ENCODE measurements at places on chromosomes 4 and X.

DNA sequence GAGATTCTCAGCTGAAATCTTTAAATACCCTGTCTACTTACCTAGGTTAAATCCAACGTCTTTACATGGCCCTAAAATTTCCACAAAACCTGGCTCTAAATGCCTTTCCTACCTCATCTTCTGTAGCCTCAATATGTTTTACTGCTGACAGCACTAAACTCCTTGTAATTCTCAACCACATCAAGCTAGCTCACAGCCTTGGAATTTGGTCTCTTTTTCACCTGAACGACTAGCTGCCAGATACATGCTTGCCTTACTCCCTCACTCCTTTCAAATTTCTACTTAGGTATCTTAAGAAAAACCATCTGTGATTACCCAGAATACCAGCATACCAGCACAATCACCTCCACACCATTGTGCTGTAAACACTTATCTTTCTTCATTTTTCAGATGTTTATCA lies 635.6 kb upstream of the PCDH10 start:
- DNase-seq, result no peak

DNA sequence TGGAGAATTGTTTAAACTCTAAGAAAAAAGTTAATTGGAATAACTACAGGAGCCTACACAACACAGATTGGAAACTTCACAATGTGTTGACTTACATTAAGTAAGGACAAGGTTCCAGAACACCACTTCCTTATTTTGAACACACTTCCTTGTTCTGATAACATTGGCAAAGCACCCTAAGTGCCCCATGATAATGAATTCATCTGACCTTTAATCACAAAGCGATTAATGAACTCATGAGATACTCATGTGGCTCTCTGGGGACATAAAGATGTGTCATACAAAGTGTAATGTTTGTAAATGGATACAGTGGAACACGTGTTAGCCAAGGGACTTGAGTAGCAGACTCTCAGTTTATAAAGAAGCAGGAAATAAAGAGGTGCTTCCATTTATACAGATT lies 69.0 kb upstream of the ATOH1 start:
- no peak for DNase-seq

GRCh38 chr4:153623491-153623890 lies 60.6 kb upstream of the TLR2 start:
- DNase-seq, result no peak

DNA sequence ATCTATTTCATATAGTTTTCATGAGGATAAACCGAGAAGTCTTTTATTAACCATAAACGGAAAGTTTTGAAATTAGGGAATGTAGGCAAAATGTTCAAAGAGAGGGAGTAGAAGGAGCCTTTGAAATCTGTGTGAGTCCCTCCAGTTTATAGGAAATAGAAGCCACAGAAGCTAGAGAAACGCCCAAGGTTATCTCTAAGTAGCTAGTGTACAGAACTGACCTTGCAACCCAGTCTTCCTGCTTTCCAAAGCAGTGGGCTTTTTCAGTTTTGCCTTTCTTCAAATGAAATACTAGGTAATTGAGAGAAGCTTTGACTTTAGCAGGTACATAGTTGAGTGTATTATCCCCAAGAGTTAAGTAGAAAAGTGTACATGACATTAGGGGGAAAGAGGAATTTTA lies 39.4 kb downstream of the STIM2 start:
- no peak for DNase-seq

- DNase-seq, result no peak
Measured at GRCh38 chrX:153573984-153574383, 25.0 kb downstream of the CCNQ start.

DNA sequence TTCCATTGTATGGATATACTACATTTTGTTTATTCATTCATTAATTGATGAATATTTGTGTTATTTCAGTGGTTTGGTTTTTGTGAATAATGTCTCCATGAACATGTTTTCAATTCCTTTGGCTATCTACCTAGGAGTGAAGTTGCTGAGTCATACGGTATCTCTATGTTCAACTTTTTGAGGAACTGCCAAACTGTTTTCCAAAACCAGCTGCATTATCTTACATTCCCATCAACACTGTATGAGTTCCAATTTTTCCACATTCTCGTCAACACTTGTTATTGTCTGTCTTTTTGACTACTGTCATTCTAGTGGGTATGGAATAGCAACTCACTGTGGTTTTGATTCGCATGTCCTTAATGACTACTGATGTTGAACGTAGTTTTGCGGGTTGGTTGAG lies 388.6 kb upstream of the MAGEB2 start:
- no peak for DNase-seq

DNA sequence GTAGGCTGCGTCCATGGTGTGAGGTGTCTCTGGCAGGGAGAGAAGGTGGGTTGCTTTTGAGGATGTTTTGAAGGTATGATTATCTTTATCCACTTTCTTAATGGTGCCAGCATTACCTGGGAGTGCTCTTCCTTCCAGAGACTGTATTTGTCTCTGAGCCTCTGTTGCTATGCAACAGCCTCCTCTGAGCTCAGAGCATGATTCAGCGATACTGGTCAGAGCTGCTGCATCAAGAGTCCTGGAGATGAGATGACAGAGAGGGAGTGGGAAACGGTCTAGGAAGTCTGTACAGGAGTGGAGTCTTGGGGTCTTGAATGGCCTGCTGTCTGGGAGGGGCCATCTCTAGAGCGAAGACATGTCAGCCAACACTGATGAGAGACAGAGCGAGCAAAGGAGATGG lies 104.4 kb upstream of the RAB40AL start:
- no peak for DNase-seq

- no peak for DNase-seq
Measured at GRCh38 chrX:39427492-39427891, 626.2 kb downstream of the MID1IP1 start.

DNA sequence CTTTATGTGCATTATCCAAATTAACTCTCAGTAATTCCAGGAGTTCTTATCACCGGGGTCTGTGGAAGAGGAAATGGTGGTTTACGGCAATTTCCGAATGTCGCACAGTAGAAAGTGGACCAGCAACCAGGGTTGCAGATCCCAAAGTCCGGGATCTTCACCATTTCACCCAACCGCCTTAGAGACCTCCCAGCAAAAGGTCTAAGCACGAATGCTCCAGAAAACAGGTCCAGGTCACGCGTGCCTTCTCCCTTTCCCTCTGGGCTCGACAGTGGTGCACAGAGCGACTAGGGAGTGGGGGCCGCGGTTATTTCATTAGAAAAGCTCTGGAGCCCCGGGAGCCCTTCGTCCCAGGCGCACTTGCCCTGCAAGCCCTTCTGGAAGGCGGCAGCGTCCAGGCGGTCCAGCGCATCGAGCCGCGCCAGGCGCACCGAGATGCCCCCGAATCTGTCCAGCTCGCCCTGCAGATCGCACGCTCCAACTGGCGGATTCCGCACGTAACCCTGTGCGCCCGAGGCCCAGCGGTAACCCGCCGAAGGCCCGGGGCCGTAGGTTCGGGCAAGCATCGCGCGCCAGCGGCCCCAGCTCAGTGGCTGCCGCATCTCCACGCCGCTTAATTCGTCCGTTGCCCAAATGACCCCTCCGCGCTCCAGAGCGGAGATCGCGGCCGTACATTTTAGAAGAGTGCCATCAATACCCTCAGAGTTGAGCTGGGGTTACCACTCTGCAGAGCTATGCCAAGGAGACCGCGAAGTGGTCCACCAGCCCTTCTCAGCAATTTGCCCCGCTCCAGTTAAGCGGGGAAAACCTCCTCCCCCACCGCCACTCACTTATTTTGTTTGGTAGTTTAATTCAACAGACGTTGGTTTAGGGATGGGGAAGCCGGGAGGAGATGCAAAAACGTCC lies at the start of gene NUDT6:
NUDT6 (minus strand) TSS at position 627 of the 906 bp plus-strand sequence; CDS start at position 602, 25 bp downstream.
- DNase-seq, result peak; percentile 40

DNA sequence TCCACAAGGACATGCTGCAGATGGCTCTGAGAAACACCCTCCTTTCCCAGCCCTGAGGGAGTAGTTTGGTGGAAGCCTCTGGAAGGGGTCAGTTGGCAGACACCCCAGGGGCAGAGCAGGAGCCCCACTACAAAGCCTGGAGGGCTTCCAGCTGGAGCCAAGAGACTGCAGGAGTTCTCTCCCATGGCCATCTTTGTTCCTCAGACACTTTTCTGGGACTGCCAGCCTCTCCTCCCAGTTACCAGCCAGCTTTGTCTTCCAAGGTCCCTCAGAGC lies 91.0 kb upstream of the PJA1 start:
- DNase-seq, result no peak

DNA sequence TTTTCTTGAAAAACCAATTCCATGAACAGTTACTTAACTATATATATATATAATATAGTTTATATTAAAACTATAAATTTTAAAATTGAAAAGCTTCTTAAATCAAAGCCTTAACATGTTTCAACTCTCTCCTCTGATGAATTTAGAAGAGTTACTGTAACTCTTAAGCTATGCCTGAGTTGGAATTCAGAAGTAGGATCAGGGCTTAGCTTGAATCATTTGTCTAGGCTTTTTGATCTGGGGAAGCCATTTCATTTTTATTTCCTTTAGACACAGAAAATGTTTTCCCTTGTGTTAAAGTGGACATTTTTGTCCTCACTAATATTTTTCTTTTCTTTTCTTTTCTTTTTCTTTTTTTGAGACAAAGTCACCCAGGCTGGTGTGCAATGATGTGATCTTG lies 40.4 kb upstream of the PDLIM5 start:
- DNase-seq, result no peak

DNA sequence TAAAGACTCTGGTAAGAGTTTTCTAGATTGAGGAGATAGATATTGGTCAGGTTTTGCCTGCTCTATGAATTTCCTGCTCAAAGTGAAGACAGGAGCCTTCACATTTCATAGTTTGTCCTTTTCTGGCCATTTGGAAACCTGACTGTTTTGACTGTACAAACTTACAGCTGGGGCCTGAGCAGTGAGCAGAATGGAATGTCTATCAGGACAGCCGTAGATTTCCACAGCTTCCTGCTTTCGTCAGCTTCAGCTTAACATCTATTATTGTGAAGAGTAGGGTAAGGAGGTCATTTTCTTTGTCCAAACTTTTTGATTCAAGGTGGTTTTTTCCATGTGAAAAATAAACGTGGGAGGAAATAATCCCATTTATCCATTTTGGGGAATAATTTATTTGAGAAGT lies 124.3 kb upstream of the DIPK2B start:
- no peak for DNase-seq

DNA sequence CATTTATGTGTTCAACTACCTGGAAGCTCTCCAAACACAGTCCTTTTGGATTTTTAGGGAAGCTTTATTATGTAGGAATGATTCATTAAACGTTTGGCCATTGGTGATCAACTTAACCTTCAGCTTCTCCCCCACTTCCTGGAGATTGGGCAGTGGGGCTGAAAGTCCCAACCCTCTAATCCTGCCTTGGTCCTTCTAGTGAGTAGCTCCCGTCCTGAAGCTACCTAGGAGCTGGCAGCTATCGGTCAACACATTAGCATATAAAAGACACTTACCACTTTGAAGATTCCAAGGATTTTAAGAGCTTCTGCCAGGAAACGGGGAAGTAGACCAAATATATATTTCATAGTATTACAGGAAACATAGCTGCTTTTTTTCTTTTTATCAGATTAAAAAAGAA lies 69.7 kb downstream of the MCUB start:
- DNase-seq, result no peak

GRCh38 chr4:21554500-21554899 lies 394.1 kb downstream of the KCNIP4 start:
- no peak for DNase-seq

DNA sequence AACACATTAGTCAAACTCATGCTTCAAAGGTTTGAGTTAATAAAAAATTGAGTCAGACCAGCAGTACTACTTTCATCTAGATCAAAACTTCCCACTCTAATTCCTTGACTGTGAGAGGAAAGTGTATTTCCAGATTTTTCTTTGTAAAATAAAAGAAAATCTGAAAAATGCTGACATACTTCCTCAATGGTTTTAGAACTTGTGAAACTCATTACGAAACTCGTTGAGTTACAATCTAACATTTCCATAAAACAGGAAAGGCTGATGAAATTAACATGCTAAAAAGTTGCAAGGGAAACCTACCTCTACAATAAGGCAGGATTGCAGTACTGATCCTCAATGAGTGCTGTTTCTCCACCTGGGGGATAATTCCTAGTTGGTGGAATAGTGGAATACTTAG lies 217.8 kb upstream of the HCCS start:
- no peak for DNase-seq

GRCh38 chrX:80489166-80489565 lies 68.9 kb downstream of the TENT5D start:
- no peak for DNase-seq

DNA sequence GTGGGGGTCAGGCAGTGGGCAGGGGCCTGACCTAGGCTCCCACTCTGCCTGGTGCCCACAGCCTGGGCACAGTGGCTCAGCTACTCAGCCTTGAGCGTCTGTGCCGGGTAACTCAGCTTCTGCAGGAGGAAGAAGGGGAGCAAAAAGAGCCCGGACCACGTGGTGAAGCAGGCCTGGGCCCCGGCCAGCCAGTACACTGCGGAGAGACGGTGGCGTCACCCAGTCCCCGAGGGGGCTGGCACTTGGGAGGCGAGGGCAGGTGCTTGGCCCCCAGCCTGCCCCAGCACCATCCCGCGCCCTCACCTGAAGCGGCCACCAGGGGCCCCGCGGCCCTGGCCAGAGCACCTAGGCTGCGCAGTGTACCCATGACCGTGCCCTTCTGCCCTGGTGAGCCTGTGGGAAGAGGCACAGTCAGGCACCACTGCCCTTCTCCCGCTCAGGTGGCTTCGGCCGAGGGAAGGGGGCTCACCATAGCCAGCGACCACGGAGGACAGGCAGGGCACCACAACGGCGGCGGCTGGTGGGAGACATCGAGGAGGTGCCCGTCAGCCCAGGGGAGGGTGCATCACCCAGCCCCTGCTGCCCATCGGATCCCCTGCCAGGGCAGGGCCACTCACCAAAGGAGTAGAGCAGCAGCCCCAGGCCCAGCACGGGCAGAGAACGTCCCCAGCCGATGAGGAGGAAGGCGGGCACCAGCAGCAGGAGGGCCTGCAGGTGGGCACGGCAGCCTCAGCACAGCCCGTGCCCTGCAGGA lies 32.3 kb downstream of the NOP14 start:
- DNase-seq, result no peak

DNA sequence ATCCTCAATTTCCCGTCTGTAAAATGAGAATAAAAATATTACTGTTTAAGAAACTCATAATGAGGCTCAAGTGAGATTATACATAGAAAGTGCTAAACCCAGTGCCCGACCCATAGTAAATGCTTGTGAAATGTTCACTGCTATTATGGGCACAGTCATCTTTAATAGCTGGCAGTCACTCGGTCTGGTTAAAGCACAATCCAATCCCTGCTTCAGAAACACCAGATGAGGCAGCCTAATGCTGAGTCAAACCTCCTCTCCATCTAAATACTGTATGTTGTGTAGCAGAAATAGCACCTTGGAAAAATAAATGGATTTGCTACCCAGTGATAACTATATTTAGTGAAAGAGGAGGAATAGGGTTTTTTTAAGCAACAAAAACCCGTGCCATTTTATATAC lies 14.5 kb downstream of the EVC2 start:
- no peak for DNase-seq

GRCh38 chr4:122688529-122689140 lies 43.9 kb upstream of the BBS12 start:
- no peak for DNase-seq
